GM04503 (cell line): ENCODE measurements at places on chromosomes 12 and 14.

DNA sequence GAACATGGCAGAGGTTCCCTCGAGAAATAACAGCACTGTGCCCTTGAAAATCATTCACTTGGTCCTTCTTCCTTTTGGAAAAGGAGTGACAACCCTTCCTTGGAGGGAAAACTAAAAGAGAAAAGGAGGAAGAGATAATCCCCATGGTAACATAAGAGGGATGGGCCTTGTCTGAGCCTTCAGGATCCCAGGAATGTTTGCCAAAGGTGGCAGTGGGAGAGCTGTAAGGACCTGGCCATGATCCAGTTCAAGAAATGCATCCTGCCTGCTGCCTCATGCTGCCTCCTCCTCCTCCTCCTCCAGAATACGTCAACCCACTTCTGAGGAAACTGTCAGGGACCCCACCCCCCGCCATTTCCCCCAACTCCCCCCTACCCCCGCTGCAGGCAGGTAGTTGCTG is 118.8 kb downstream of the KCNK10 start:
- no peak for DNase-seq

GRCh38 chr12:21607701-21608100 is 3.1 kb upstream of the GYS2 start:
- no peak for DNase-seq

GRCh38 chr14:72560889-72561493 is 332.9 kb downstream of the DPF3 start:
- no peak for DNase-seq

DNA sequence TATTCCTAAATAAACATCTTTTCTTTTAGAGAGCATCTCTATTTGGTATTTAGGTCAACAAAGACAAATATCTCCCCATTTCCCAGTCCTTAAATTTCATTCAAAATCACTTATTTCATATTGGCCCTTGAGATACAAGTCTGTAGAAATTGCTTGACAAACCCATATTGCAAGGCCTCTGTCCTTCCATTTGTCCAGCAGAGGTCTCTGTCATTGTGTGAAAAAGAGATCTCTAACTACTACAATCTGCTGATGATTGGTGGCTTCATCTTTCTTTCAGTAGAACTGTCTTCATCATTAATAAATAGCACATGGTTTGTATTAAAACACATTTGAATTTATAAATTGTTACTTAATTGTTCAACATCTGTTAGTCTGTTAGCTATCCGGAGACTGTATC is 252.6 kb downstream of the ACSS3 start:
- no peak for DNase-seq

DNA sequence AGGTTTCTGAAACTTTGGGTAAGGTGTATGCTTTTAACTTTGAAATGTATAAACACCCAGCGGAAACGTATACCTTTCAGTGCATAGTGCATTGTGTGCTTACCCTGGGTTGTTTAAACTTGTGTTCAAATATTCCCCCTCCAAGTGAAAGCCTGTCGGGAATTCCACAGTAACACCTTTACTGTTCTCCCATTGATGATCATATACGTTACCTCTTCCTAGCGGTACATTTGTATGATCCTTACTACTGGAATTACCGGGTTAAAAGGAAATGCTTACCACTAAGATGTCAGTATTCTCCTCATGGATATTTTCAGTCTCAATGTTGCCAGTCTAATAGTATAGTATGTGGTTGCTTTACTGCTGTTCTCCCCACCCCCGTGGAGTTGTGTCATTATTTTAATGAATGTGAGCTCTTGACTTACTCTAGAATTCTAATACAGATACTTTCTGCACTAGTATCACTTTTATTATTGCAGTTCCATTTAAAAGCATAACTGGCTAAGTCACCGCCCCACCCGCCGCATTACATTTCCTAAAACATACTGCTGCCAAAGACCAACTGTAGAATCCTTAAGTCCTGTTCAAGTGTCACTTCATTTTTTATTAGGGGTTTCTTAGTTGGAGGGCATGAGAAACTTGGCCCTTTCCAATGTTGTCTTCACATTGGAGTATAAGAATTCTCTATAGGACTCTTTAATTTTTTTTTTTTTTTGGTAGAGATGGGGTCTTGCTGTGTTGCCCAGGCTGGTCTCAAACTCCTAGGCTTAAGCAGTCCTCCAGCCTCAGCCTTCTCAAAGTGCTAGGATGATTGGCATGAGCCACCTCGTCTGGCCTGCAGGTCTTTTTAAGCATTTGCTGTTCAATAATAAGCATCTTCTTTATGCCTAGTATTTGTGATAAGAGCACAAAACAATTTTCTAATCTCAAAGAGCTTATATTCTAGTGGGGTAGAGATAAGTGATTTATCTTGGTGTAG is 24.9 kb downstream of the NUDT4 start:
- DNase-seq, result no peak

DNA sequence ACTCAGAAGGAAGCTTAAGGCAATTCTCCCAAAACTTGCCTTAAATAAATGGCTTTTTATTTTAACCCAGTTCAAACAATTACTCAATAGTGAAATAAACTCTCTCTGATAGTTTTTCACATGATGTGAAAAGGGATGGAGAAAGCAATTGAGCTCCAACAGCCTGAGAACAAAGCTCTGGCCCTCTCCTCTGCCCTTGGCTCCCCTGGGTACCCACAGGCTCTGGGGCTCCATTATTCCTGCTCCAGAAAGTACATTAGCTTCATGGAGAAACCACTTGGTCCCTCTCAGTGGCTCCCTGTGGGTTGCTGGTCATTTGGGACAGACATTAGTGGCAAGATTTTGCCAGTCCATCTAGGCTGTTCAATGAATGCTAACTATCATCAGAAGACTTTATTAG is 242.8 kb downstream of the ATP23 start:
- no peak for DNase-seq

DNA sequence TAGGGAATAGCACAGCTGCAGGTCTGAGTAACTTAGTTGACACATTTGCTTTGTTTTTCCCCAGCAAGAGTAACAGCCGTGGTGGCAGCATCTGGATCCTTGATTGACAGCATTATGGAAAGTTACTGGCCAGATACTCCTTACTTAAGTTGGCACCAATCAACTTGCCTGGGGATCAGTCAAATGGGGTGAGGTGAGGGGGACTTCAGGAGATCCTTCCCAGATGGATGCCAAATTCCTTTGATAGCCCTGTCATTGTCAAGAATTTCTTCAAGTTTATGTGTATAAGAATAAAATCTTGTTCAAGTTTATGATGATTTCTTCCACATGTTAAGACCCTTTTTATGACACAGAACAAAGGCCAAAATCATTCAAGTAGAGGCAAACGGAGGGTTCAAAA is 618.4 kb downstream of the SLC6A15 start:
- no peak for DNase-seq

DNA sequence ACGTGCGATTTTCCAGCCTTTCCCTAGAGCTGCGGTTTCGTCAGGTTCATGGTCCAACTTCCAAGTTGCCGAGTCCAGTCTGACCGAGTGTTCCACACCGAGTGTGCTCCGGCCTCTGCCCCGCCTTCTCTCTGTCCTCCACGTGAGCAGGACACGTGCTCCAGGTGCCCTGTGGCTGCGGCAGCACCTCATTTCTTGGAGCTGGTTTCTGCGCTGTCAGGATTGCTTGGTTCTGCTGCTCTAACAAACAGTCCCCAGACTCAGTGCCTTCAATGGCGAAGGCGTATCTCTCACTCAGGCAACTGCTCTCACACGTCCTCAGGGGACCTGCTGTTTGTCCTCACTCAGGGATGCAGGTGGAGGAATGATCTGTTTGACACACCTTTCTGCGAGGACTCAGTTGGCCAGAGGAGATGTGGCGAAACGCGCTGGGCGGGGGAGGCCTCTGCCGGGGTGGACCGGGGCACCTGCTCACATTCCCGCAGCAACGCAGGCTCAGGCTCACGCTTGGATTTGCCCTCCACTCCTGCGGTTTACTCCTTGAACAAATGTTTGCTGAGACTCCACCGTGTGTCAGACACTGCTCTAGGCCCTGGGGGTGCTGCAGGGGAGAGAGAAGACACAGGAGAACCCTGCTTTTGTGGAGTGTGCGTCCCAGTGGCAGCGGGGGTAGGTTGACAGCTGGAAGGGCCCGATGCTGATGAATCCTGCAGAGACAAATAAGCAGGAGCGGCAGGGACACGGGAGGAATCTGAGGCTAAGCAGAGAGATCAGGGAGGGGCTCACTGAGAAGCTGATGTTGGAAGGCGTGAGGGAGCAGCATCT is 63.4 kb upstream of the FBRSL1 start:
- DNase-seq, result no peak

DNA sequence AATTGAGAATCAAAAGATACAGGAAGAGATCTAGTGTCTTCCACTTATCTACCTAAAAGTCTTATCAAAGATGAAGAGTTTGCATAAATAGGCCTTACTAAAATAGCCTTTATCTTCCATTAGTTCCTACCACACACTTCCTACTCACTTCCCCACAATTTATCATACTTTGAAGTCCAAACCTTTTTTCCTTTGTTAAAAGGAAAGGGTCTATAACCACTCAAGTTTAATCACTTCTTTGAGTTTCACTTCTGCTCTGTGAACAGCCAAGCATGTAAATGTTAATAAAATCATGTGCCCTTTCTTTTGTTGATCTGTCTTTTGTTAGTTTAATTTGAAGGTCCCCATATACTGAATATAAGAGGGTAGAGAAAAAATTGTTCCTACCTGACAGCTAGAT is 114.5 kb downstream of the PHLDA1 start:
- no peak for DNase-seq
